MG63 (cell line): ENCODE measurements at places on chromosomes 13 and 19.

DNA sequence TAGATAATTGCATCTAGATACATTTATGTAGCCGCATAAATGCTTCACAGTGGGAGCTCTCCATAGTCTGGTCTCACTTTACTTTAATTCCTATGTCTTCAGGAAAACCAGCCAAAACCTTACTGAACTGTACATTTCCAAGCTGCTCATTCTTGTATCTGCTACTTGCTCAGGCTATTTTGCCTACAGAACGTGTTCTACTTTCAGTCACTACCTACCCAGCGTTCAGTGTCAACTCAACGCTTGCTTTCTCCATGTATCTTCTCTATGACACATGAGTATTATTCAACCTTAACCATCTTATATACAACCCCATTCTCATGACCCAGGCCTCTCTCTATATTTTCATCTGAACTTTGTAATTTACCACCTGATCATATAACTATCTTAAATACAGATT is 101.9 kb downstream of the KLF12 start:
- DNase-seq = no peak

DNA sequence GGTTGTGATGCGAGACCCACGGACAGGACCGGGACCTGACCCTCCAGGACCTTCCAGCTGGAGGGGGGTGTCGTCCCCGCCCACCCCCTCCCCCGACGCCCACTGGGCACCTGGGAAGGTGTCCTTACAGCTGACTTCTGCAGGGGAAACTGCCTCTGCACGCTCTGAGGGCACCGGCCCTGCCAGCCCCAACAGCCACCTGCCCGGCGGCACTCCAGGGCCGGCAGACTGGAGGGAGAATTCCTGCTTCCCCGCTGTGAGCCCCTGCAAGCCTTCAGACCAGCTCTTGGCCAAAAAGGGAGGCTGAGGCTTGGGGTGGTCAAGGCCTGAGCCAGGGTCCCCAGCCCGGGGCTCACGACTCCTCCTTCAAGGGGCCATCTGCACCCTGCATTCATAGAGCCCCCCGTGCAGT is 1.2 kb downstream of the CNN2 start:
- no peak for DNase-seq

- no peak for DNase-seq
These were observed 328.4 kb downstream of the SLC7A1 start for GRCh38 chr13:29266756-29267733.

DNA sequence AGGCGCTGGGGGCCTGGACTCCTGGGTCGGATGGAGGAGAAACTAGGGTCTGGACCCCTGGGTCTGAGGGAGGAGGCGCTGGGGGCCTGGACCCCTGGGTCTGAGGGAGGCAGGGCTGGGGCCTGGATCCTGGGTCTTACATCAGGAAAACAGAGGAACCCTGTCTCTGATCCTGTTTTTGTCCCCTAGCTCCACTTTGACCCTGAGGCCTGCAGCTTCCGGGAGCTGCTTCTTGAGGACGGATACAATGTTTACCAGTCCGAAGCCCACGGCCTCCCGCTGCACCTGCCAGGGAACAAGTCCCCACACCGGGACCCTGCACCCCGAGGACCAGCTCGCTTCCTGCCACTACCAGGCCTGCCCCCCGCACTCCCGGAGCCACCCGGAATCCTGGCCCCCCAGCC is 2.4 kb downstream of the FGF21 start:
- no peak for DNase-seq

- peak; percentile 36 for DNase-seq
These were observed at the start of gene TMEM221 for GRCh38 chr19:17448131-17448967. Gene TMEM221, minus strand, starts transcription at chr19:17448668. Its CDS starts 206 bp downstream, at chr19:17448462.

DNA sequence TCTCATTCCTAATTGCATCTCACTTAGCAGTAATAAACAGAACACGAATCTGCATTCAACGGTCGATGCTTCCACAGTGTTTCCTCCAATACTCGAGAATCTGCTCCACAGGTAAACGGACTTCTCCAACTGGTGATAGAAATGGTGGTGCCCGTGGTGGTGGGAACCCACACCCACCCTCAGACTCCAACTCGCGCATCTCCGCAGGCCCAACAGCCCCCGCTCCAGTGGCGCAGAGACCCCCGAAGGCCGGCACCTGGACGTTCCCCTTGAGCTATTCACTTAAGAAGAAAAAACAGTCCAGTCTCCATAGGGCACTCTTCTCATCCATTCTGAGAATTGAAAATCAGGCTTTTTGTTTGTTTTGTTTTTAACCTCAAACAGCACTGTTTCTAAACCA is 13.8 kb upstream of the RASA3 start:
- DNase-seq = no peak

GRCh38 chr13:67806796-67807195 is 576.7 kb upstream of the PCDH9 start:
- peak; percentile 56 for DNase-seq

DNA sequence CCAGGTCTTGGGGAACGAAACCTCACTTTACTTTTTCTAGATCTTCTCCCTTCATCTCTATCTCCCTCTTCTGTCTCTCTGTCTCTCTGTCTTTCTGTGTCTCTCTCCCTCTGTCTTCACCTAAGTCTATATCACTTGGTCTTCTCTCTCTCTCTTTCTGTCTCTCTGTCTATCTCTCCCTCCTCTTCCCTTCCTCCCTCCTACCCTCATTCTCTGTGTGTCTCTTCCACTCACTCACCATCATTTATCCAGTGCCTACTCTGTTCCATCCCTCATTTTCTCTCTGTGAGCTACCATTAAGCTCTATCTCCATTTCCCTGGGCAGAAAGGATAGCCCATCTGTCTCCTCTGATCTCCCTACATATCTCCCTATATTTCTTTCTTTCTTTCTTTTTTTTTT is 32.2 kb upstream of the FBL start:
- DNase-seq = no peak

DNA sequence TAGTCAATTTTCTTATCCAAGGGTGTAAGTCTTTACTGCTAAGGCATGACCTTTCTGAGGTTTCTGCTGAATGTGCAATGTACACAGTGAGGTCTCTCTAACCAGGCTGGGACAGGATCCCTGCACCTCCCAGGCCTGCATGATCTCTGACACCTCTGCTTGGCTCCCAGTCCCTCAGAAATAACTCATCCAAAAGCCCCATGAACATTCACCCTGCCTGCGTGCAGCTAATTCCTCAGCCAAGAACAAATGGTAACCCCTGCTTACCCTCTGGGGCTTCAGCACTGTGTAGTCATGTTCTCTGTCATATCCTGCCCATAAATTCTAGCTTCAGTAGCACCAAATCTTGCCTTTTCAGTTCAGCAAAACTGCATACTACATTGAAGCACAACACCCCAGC is 1146.3 kb upstream of the MIR17HG start:
- DNase-seq = peak; percentile 14

DNA sequence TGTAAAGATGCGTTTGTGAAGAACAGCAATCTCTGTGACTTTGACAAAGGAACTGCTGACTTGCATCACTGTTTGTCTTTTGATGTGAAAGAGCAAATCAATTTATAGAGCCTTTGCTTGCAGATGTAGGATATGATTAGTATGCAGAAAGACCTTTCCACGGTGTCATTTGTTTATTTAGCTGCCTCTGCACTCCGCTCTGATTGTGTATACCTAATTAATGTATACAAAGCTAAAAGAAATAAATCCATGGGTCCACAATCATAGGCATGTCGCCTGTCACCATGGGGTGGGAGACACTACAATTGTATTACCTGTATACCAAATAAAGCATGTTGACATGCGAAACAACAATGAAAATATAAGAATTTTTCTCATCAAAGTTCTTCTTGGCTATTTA is 410.7 kb downstream of the MZT1 start:
- no peak for DNase-seq

- DNase-seq = no peak
These were observed 1576.7 kb downstream of the SLITRK1 start for GRCh38 chr13:82305588-82305987.

GRCh38 chr19:4291184-4291732 is 10.9 kb downstream of the TMIGD2 start:
- no peak for DNase-seq

GRCh38 chr19:11710313-11710712 is 28.4 kb downstream of the ZNF823 start:
- no peak for DNase-seq

GRCh38 chr19:9353011-9353410 is 9.8 kb upstream of the ZNF177 start:
- no peak for DNase-seq

DNA sequence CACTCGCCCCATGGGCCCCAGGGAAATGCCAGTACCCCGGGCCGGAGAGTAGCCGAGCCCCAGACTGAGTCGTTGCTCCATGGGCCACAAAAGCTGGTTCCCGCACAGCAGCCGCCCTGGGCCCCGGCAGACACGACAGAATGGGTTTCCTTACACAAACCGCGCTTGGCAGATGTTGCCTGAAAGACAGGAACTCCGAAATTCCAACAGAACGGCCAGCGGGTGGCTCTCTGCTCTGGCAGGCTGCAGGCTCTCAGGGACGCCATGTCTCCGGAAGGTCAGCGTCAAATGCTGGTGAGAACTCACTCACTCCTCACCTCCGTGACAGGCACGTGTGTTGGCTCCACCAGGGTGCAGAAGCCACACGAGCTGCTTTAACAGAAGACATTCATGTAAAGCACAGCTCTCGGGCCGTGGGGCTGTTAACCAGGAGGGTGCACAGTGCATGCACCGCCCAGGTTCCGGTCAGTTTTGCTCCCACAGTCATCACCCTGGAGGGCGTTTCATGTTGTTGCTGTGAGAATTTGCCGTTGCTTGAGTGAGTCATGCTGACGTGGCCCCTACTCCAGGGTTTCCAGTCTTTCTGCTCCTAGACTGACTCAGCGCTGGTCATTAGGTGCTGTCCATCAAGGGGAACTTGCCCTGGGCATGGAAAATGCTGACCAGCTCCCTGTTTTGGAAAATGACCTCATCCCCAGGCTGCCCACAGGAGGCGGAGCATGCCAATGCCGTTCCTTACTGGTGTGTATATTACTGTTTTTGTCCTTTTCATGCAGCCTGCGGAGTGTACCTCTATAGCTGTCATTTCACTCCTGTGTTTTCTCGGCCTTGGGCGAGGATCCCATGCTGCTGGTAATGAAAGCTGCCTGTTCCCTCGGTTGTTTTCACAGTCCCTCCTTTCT is 44.8 kb downstream of the ANKRD10 start:
- peak; percentile 99 for DNase-seq

DNA sequence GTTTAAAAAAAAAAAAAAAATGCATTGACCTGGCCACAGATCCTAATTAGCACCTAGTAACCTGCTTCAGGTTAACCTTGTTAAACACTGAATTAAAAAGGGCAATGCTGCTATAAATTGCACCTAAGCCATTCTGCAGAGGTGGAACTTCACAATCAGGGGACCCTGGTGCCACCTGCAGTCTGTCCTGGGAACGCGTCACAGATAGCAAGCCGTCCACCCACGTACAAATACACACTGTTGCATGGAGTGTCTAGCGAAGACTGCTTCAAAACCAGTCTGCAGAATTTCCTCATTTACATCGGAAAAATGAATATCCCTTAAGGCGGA is 169.3 kb downstream of the COL4A1 start:
- DNase-seq = no peak

DNA sequence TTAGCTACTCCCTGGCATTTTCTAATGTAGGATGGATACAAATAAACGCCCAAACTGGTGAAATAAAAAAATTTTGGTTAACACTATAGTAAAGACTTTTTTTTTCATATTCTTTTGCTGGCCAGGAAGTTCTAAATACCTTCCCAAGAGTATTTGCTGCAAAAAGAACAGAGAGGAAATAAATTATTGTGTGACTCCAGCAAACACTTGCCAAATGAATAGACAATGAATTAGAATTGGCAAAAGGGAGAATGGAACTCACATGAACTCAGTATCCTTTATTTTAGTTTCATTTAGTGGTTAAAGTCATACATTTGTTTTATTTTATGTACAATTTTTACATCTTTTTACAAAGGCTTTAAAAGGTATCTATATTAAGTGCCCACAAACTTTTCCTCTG is 58.1 kb downstream of the LACC1 start:
- DNase-seq = no peak

DNA sequence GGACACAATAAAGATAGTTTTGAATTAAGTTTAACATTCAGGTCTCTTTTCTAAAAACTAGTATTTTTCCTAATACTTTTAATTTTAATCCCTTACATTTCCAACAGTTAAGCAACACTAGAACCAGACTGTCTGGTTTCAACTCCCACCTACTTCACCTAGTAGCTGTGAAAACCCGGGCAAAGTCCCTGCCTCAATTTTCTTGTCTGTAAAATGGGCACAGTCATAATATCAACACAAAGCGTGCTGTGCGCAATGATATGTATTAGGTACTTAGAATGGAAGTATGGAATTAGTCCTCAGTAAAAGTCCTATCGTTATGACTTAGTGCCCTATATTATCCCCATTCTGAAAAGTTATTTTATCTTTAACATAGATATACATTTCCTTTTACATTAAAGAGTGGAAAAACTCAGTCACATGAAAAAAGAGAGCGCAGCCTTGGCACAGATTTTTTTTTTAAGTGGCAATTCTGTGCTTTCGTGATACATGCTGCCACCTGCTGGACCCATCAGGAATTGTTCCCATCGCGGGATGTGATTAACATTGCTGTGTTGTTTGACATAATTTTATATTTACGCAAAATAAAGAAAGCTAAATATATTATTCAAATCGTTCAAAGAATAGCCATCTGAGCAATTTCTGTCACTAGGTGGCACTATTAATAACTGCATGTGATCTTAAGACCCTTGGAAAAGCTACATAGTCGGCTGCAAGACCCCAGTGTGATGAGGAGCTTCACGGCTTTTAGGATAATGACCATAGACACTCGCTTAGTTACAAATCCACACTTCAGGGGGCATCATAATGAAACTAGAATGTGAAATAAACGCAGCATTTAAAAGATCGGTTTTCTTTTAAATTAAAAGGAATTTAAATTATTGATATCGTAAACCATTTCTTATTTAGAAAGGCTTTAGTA is 59.9 kb downstream of the LIG4 start:
- DNase-seq = peak; percentile 43

DNA sequence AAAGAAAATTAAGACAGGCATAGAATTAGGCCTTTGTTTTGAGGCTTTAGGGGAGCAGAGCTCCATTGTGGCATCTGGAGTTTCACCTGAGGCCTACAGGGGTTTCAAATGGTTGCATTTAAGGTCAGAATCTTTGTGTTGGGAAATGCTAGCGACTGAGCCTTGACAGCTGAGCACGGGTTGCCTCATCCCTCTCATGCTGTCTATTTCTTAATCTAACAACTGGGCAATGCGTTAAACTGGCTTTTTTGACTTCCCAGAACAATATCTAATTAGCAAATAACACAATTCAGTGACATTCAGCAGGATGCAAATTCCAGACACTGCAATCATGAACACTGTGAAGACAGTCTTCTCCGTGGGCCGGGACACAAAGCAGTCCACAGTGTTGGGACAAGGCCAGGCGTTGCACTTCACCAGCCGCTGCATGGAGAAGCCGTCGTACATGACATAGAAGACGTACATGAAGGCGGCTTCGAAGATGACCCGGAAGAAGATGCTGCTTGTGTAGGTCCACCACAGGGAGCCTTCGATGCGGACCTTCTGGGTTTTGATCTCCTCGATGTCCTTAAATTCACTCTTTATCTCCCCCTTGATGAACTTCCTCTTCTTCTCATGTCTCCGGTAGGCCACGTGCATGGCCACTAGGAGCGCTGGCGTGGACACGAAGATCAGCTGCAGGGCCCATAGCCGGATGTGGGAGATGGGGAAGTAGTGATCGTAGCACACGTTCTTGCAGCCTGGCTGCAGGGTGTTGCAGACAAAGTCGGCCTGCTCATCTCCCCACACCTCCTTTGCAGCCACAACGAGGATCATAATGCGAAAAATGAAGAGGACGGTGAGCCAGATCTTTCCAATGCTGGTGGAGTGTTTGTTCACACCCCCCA is 3.8 kb downstream of the GJB2 start:
- no peak for DNase-seq
